ENCODE measurements at places on chromosomes 13 and 19.

DNA sequence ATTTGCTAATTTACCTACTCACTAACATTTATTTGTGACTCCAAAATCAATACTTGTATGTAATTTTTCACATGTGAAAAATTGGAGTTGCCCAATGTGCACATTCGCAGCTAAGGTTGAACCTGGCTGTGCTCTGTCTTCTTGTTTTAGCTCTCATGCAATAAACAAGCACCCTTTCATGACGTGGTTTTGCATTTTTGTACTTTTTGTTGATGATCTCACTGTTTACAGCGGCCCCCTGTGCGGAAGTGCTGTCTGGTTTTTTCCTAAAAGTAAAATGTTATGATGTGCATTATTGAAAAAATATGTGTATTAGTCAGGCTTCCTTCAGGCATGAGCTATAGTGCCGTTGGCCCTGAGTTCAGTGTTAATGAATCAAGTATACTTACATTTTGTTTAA lies 18.1 kb downstream of the DGKH start:
- DNase-seq: no peak

- no peak for DNase-seq
Observed at GRCh38 chr19:5364674-5365073, 24.1 kb upstream of the PTPRS start.

DNA sequence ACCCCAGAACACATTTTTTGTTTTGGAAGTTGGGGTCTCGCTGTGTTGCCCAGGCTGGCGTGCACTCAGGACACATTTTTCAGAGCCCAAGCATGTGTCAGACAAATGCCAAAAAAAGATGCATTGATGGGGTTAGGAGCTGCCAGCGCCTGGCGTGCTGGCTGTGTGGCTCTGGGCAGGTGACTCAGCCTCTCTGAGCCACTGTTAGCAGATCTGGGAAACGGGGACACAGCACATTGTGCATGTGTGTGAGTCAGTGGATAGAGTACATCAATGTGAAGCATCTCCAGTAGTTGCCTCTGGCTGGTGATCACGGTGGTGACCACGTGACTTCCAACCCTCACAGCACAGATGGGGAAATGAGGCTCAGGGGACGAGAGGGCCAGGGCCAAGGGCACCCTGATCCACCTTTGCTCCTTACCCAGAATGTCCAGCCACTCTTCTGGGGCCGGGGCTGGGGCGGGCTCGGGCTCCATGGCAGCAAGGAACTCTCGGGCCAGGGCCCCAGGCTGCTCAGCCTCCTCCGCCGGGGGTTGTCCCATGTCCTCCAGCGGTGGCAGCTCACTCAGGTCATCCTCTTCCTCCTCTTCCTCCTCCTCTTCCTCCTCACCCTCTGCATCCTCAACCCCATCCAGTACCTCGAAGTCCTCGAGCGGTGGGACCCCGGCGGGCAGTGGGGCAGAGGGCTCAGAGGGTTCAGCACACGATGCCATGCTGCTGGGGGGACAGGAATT lies 1.9 kb downstream of the FKBP8 start:
- DNase-seq: no peak

DNA sequence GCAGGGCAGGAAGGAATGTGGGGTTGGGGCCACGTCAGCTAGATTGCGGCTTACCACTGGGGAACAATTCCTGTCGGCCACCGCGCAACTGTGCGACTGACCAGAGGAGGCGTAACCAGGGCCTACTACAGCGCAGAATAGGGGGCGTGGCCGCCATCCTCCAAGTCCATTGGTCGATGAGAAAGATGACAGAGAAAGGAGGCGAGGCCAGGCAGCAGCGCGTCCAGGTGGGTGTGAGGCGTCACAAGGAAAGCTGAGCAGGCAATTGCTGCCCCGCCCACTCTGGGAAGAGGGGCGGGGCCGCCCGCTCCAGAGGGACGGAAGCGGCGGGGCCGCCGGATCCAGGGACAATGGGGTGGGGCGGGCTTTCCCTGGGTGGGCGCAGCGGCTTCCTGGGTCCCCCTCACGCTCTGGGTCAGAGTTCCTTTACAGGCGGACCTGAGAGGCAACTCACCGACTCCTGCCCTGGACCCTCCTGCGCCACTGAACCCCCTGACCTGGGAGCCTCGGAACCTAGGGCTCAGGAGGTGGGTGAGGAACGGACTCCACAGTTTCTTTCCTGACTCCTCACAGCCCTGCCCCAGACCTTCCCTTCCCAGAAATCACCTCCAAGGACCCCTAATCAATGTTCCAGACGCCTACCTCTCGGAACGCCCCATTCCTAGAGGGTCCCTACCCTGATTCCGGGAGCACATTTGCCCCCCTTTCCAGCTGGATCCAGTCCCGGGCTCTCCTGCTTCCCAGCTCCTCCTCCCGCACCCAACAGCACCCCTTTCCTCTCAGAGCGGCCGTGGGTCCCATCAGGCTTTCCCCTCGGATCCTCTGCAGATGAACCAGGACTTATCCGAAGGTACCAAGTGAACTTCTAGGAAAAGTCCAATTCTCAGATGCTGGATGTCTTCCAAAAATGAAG lies 101.5 kb upstream of the ZNF492 start:
- no peak for DNase-seq

DNA sequence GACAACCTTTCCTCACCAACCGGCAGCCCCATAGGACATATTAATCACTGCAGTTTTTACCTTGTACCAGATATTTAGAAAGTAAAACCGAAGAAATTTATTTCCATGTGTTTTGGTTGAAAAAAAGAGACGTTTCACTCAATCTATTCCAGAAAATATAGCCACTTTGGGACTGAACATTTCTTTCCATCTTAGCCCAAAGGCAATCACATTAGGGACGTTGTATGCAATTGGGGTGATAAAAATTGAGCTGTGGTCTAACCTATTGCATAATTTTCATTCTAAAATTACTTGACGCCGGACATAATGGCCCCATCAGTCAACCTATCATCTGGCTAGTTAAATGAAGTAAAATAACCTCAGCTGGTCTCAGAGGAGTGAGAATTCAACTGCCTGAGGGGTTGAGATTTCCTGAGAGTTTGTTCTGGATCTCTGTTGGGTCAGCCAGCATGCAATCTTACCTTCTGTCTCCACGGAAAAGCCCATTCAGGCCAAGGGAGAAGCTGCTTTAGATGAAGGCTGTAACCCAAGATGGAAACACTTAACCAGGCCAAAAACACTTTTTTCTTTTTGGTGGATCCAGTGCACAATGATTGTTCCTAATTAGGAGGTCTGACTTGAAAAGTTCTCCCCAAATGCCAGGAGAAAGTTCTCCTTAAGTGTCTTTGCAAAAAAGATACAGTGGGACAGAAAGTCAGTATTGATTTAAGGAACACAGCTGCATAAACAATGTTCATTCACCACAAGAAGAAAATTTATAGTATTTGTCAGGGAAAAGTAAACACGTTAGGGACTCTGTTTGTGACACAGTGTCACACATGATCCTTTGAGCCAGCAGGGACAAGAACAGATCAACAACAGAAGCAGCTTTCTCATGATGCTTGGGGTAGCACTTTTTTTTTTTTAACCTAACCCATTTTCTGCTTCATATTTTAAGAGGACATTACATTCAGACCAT lies 34.1 kb downstream of the DLEU7 start:
- no peak for DNase-seq

GRCh38 chr13:76873445-76873844 lies 12.8 kb downstream of the KCTD12 start:
- DNase-seq: no peak

Data from stimulated activated CD4-positive, alpha-beta T cell treated with anti-CD3 and anti-CD28 coated beads, Interleukin-1b, Interleukin-23, amount 100 ng/mL, for 1 hour (primary cell).